Sigmoid colon (tissue), 7 donors: ENCODE measurements at places on chromosomes 13 and 19. TPM values are rescaled to one million over a fixed set of nuclear protein-coding genes. Genes with fewer than 3 reads are reported as not detected.

GRCh38 chr19:11458236-11458900, 22.5 kb downstream of the ELAVL3 start:
- DNase-seq: no peak

DNA sequence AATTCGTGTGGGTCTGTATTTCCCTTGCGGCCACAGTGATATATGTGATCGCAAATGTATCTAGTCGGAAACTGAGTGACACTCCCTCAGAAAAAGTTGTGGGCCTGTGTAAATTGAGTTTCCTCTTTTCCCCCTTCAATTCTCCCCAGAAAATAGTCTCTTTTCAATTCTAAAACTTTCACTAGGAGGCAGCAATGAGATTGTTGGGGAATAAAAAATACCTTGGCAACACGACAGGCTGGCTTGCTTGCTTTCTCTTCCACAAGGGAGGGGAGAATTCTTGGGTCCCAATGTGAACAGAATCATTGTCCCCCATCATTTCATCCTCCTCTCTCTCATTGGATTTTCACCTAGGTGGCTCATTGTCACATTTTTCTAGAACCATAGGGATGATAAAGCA, 3.7 kb upstream of the SOX21 start:
- DNase-seq: no peak

DNA sequence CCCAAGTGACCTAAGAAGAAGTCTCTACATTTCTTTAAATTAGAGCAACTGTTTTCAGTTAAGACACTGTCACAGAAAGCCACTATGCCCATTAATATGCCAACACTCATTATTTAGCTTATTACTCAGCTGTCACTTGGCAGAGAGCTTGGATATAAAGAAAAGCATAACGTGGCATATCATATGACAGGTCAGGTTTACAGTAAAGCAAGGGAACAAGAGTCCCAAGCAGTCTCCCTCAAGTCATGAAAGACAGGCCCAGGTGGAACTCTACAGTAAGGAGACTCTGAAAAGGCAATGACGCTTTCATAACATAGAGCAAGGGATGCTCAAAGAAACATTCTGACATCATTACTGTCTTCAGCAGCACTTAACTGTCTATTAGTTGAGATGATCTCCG, 6.3 kb downstream of the LHFPL6 start:
- no peak for DNase-seq

CBY2 gene
- total RNA-seq: not detected
